ENCODE measurements at places on chromosomes 2 and 18.

DNA sequence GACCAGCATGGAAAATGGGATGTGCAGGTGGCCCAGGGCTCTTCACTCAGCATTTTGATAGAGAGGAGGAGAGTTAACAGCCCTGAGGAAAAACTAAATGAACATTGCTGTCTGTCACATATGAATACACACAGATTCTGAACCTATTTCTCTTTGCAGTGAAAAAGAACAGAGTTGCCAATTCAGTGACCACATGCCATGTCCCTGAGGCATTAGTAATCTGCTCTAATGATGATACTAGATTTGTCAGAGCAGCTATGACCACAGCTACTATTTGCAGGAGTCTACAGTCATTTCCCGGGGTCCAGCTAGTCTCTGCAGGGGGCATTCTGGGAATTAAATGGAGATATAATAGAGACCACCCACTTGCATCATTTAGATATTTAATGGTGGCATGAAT, 267.6 kb downstream of the TMX3 start:
- no peak for DNase-seq

DNA sequence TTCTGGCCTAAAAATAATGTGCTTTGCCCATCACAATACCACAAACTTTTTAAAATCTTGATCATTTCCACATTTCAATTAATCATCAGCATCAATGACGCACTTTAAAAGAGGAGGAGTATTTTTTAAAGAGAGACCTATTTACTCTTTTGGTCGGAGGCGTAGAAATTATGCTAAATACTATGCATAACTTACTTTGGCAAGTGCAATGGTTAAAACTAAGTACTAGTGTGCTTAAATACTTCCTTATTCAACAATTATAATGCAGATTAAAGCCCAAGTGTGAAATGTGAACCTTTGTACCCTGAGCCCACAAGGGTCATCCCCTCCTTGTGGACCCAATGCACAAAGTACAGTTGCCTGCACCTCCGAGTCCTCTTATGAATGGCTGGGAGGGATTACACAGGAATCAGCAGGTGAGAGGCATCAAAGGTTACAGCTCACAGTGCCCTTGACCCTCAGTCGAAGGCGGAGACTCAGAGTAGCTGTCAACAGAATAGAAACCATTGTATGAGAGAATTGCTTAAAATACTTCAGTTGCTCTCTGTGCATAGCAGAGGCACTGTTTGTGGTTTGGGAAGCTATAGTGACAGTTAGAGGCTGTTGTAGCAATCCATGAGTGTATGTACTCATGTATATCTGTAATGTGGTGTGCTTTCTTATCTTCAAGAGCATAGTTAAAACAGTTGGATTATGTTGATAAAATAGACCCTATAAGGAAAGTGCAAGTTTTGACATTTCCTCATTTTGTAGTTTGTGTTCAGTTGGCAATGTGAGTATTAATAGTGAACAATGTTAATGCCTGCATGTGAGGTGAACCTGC, 151.7 kb upstream of the ITGA4 start:
- DNase-seq, result no peak

DNA sequence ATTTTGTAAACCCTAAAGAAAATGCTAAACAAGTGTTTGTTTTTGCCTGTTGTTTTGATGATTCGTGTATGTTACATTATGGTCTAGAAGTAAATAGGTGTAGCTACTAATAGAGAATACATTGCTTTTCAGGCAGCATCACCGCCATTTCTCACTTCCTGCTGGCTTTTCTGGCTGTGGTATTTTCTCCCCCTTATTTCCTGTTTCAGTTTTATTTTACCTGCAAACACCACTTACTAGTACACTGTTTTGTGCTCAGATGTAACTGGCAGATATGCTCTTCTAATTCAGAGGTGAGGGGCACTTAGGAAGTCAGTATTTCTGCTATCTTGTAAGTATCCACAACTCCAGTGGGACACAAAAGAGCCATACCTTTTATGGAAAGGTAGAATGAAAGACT, 38.1 kb upstream of the SLC3A1 start:
- DNase-seq, result no peak

GRCh38 chr18:7000484-7001096, 117.0 kb downstream of the LAMA1 start:
- no peak for DNase-seq

GRCh38 chr2:66461664-66462500, 27.0 kb downstream of the MEIS1 start:
- no peak for DNase-seq

DNA sequence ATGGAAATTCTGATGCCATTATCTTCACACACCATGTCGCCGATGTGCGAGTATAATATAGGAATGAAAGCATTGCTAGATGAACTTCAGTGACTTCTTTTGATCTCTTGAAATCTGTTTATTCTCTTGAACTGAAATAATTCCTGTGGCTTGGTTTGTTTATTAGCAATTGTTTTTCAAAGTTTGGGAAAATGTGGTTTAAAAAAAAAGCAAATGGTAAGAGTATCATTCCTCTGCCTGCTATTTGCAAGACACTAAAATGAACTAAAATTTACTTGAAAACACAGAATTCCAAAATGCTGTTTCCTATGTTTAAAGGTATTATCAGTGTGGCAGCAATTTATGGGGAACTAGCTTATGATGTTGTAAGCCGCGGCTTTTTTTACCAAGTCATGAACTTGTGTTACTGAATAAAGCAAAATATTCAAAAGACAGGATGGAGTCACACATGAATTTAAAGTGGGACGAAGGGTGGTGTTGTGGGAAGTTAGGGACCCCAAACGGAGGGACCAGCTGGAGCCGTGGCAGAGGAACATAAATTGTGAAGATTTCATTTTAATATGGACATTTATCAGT, 96.4 kb downstream of the COLEC12 start:
- DNase-seq, result no peak

DNA sequence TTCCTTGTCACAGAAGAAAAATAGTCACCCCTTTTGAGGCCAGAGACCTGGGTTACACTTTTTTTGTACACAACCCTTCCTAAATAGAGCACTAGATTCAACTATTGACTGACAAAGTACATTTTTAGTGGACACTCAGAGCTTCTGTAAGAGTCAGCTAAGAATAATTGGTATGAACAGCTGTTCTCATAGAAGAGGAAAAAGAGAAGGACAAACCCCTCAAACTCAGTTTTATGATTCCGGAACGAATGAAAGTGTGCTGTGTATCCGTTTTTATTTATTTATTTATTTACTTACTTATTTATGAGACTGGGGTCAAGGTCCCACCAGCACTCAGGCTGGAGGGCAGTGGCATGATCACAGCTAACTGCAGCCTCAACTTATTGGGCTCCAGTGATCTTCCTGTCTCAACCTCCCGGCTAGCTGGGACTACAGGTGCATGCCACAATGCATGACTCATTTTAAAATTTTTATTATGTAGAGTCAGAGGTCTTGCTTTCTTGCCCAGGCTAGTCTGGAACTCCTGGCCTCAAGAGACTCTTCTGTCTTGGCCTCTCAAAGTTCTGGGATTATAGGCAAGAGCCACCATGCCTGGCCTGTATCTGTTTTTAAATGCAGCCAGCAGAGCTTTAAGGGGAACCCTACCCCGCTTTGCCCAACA, 36.0 kb upstream of the FZD5 start:
- DNase-seq, result no peak

DNA sequence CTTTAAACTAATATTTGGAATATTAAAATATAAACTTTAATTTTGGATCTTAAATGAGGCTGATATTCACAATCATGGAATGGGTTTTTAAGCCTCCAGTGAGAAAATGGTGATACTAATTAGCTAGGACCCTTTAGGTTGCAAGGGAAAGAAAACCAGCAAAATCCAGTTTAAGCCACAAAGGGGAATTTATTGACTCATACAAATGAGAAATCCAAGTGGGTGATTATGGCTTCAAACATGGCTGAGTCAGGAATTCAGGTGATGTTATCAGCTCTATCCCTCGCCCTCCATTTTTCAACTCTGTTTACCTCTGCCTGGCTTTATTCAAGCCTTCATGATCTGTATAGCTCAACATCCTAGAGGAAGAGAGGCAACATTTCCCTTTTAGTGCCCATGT, 75.3 kb upstream of the DLX2 start:
- no peak for DNase-seq

- no peak for DNase-seq
These were observed 668.1 kb downstream of the EPHA4 start for GRCh38 chr2:220904015-220904414.

- no peak for DNase-seq
These were observed 21.1 kb downstream of the PLB1 start for GRCh38 chr2:28516950-28517349.

DNA sequence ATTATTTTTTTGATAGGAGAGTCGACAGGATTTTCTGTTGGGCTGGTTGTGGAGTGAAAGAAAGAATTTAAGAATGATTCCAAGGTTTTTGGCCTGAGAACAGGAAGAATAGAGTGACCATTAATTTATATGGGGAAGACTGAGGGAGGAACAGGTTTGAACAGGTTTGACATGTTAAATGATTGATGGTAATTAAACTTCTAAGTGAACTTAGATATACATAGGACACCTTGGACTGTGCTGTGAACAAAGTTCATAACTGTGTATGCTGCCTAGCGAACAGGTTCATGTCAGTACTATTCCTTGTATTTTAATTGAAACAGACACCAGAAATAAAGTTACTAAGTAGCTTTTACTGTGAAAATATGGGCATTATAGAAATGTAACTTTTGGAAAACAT, 212.0 kb downstream of the SPAG16 start:
- DNase-seq, result no peak

DNA sequence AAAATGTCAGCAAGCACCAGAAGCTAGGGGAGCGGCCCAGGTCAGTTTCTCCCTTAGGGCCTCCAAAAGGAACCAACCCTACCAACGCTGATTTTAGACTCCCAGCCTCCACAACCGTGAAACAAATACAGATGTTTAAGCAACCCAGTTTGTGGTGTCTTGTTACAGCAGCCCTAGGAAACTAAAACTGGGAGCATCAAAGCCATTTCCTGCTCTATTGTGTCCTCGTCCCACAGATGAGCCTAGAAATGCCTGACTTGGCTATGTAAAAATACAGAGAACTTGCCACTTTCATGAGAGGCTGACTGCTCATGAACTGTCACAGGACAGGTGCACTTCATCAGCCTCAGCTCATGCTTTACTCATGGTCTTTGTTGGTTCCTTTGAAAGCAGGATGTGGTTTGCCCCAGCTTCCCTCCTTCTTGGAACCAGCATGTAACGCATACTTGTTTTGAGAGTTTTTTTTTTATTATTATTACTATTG, 97.6 kb upstream of the SLC39A10 start:
- no peak for DNase-seq

- DNase-seq, result peak; percentile 97
These were observed at the start of gene PCGF1 for GRCh38 chr2:74507145-74507925. Gene PCGF1, minus strand, starts transcription at chr2:74507695. Its CDS starts 27 bp downstream, at chr2:74507668.
